ENCODE measurements at places on chromosomes 3 and 15.

GRCh38 chr3:125602752-125603649 lies 7.7 kb upstream of the OSBPL11 start:
- no peak for DNase-seq

DNA sequence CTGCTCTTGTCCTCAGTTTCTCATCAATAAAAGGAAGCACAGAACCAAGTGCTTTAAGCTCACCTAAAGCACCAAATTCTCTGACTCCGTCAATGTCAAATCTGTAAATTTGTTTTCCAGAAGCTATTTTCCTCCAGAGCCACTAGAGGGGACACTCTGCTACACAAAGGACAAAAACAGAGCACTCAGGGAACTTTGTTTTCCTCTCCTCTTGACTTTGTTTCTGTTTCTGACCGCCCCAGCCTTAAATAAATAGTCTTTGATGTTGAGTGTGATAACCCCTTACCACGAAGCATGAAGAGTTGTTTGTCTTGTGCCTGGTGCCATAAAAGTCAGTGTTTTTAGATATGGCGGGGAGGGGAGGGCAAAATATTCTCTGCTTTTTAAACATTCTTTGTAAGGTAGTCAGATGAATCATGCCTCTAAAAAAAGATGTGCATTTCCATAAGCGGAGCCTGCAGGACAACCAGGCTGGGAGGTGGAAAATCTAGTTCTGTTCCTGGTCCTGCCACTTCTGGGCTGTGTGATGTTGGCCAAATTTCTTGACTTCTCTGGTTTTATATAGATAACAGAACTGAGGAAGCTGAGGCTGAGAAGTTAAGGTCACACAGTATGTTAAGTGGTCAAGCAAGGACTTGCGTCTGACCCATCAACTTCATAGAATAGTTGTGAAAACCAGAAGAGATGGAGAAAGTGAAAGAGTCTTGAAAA lies 7.3 kb upstream of the ZBTB38 start:
- DNase-seq = no peak

DNA sequence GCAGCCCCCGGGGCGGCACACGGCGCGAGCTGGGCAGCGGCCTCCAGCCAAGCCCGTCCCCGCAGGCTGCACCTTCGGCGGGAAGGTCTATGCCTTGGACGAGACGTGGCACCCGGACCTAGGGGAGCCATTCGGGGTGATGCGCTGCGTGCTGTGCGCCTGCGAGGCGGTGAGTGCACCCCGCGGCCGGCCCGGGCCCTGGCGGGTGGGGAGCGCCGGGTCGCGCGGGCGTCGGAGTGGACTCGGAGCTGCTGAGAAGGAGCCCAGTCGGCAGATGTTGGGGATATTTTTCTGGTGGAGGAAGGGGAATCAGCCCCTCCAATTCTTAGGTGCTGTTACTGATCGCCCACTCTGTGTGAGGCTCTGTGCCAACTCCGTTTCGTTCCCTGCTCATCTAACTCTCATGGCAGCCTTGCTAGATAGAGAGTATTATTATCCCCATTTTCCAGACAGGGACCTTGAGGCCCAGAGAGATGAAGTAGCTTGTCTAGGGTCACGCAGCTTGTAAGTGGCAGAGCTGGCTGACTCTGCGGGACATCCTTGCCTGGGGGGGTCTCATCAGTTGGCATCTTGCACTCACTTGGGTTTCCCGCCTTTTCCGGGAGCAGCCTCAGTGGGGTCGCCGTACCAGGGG lies 890 bp downstream of the CHRD start:
- no peak for DNase-seq

- no peak for DNase-seq
Measured at GRCh38 chr3:55661141-55661540, 174.0 kb upstream of the WNT5A start.

DNA sequence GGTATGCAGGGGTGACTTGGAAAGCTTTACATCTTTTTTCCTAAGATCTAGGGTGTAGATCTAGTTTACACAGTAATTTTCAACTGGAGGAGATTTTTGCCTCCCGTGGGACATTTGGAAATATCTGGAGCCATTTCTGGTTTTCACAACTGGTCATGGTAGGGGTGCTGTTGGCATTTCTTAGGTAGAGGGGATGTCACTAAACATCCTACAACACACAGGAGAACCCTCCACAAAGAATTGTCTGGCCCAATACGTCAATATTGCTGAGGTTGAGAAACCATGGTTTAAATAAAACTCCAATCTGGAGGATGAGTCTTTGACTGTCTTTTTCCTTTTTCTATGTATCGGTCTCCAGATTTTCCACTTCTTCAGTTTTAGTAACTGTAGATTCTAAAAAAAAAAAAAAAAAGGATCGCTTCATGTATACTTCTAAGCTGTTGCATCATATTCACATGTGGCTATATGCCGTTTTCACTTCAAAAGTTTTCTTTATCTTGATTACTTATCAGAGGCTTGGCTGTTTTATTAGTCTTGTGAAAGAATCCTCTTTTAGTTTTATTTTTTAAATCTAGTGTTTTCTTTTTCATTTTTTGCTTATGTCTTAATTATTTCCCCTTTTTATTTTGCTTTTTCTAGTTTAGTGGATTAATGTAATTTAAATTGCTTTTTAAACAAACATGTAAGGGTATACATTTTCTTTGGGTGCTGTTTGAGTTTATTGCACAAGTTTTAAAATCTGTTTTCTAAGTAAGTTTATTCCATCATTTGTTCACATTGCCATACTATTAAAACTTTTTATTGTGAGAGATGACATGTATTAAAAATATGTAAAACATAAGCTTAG lies 21.2 kb downstream of the UBE2Q2 start:
- no peak for DNase-seq

GRCh38 chr3:131194816-131195215 lies 168.1 kb downstream of the NEK11 start:
- DNase-seq = no peak

DNA sequence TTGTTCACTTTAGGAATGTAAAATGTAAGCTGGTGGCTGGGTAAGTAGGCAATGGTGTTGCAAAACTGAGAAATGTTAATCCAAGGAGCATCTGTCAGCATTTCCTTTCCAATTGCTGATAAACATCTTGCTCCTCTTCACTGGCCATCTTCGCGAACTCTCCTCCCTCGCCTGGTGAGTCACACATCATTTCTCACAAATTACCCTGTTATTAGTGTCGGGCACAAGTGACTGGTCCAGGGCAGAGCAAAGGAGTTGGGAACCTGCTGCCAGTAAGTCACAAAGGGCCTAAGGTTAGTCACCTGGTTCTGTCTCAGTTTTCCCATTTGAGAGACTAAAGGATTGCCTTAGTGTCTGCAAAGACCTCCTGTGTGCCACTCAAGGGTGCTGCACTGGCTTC lies 13.0 kb downstream of the CERS3 start:
- DNase-seq = no peak

DNA sequence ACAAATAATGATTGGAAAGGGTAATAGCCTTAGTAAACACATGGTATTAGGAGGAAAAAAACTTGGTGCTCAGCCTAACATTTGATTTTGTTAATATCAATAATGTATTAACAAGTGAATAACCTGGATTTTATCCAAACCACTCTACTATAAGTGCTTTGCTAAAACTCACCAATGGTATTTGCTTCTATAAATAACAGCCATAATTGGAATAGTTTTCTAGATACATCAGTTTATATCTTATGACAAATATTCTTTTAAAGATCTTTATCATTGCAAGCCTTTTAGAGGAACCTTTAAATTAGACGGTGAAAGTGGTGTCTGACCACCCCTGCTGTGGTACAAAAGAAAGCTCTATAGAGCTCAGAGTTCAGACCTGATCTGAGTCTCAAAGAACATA lies 123.9 kb downstream of the SHOX2 start:
- DNase-seq = no peak

GRCh38 chr3:141368062-141368924 lies at the start of gene ZBTB38:
ZBTB38 (plus strand) TSS chr3:141368504; CDS start chr3:141442389, 73,885 bp downstream.
- DNase-seq = peak; percentile 86

GRCh38 chr3:76039431-76039830 lies 254.1 kb upstream of the ZNF717 start:
- no peak for DNase-seq

DNA sequence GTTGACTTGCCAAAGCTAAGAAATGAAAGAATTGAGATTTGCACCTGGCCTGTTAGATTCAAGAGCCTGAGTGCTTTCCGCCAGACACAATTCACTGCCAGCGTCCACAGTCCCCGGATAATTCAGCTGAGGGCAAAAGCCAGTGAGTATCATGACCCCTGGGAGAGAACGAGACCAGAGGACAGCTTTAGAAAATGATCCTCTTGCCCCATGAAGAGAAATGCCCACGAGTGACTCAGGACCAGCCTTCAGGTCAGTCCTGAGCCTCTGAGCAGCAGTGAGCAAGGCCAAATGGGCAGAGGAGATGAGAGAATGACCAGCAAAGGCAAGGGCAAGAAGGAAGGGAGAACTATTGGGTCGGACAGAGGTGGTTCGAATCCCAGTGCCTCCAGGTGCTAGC lies 273.5 kb downstream of the FAM43A start:
- peak; percentile 28 for DNase-seq

- no peak for DNase-seq
Measured at GRCh38 chr3:19213603-19214220, 65.4 kb downstream of the KCNH8 start.

DNA sequence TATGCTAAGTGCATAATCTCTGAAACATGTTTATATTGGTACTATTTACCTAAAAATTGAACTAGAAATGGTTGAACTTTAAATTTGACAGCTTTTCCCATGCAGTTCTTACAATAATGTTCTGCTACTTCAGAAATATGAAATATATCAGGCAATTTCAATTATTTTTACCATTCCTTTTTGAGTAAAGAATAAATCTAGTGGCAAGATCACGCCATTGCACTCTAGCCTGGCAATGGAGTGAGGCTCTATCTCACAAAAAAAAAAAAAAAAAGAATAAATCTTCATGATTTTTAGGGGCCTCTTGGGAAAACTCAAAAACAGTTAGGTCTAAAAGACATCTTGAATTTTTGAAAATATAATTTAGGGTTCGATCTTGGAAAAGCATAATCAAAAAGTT lies 10.6 kb upstream of the DNAAF4 start:
- no peak for DNase-seq

- no peak for DNase-seq
Measured at GRCh38 chr3:53804697-53805462, 41.3 kb downstream of the CHDH start.

Measured in ecto neural progenitor cell (in vitro differentiated cells).